ENCODE measurements at places on chromosomes 11 and 22.

DNA sequence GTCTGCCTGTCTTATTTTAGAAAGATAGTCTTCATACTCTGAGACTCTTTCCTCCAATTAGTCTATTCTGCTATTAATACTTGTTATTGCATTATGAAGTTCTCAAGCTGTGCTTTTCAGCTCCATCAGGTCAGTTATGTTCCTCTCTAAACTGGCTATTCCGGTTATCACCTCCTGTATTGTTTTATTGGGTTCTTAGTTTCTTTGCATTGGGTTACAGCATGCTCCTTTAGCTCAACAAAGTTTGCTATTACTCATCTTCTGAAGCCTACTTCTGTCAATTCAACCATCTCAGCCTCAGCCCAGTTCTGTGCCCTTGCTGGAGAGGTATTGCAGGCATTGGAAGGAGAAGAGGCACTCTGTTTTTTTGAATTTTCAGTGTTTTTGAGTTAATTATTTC is 21.0 kb upstream of the OR5AK2 start:
- DNase-seq, result no peak

DNA sequence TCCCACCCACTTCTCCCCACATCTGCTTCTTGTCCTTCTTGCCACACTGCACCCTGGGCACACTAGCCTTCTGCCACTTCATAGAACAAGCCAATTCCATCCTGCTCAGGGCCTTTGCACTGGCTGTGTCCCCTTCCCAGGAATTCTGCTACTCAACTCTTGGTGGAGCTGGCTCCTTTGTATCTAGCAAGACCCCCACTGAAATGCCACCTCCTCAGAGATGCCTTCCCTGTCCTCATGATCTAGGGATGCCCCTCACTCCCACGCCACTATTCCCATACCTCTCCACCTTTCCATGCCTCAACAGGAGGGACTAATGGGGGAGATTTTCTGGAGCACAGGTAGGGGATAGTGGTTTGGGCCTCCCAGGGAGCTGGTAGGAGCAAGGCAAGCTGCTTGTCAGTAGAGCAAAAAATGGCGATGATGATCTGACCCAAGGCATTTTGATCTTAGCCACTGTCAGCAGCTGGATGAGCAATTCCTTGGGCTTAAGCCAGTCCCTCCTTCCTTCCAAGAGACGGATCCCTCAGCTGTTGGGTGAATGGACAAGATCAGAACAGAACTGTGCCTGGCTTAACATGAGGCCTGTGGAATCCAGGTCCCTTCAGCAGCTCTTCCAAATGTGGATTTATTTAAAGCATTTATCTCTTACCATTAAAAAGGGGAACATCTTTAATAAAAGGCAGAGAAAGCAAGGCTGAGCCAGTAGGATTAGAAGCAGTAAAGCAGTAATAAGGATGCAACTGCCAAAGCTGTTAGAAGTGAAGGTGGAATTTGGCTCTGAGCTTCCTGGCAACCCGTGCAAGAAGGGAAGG is 4.0 kb upstream of the PRDM11 start:
- no peak for DNase-seq

DNA sequence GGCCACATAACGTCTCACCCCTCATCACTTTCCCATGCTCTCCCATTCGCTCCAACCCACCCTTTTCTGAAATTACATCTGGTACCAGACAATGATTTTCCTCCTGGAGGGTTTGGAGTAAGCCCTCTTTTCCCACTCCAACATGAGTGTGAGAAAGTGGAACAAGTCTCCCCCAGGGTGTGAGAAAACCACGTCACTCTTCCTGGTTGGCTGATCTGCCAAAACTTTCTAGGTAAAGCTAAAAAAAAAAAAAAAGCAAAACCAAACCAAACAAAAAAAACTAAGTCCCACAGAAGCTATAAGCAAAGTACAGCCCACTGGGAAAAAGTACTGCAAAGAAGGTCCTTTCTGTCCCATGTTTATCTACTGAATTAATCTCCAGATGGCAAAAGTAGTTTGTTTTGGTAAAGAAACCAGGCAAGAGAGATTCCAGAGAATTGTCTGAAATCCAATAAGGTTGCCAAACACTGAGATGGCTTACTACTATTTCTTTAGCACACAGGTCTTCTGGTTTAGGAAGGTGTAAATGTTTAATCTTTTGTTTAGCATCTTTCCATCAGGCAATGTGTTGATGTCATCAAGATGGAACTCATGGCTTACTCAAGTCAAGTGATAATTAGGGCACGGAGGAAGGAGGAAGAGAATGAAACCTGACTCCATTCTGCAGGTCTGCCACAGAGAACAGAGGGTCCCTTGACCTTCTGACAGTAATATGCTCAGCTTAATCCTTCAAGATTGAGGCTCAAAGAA is 395.6 kb downstream of the LARGE1 start:
- no peak for DNase-seq

GRCh38 chr11:87039371-87039770 is 1.6 kb downstream of the TMEM135 start:
- DNase-seq, result no peak

- no peak for DNase-seq
Observed at GRCh38 chr11:67120456-67120855, 1.4 kb downstream of the KDM2A start.

DNA sequence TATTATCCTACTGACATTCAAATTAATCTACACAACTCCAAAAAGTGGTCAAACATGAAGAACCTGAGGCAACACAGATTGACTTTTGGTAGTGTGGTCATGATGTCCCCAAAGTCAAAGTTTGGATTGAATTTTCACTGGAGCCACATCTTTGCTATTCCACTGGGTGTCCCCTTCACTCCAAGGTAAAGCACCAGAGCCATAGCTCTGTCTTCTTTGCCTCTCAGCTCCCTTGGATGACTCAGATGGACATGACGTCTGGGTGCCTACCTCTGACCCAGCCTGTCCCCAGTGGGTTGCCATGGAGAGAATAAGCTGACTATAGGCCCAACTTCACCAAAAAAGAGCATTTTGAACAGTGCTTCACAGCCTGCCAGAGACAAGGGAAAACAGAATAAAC is 57.4 kb upstream of the ARHGAP42 start:
- DNase-seq, result no peak

- DNase-seq, result no peak
Observed at GRCh38 chr11:28089378-28089777, 18.6 kb downstream of the KIF18A start.

DNA sequence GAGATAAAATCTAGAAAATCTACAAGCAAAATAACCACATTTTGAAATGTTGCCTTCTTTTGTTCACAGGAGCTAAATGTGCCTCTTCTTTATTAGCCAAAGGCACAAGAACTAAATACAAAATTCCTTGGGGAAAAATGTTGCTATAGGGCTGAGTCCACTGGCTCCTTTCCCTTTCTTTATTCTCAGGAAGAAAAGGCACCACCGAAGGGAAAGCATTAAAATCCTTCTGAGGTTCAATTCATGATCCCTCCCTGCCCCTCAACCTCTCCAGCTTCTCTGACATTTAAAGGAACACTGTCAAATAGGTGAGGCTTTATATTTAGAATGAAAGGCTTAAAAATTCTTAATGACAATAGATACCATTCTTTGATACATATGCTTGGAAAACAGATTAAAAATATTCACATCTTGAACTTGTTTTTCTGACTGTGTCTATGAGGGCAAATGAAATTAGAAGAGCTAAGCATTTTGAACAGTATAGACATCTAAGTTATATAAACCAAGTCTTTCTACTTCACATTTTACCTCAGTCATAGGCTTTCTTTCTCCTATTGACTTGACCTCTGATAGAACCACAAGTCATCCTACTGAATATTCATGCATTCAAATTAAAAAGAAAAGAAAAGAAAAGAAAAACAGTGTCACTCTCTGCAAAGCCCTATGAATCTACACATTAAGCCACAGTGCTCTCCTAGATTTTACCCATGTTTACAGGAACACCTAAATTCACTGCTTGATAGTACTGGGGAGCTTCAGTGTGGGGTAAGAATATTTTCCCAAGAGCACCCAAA is 148.2 kb downstream of the MAML2 start:
- DNase-seq, result no peak

GRCh38 chr11:116225784-116226585 is 546.8 kb downstream of the BUD13 start:
- DNase-seq, result no peak

DNA sequence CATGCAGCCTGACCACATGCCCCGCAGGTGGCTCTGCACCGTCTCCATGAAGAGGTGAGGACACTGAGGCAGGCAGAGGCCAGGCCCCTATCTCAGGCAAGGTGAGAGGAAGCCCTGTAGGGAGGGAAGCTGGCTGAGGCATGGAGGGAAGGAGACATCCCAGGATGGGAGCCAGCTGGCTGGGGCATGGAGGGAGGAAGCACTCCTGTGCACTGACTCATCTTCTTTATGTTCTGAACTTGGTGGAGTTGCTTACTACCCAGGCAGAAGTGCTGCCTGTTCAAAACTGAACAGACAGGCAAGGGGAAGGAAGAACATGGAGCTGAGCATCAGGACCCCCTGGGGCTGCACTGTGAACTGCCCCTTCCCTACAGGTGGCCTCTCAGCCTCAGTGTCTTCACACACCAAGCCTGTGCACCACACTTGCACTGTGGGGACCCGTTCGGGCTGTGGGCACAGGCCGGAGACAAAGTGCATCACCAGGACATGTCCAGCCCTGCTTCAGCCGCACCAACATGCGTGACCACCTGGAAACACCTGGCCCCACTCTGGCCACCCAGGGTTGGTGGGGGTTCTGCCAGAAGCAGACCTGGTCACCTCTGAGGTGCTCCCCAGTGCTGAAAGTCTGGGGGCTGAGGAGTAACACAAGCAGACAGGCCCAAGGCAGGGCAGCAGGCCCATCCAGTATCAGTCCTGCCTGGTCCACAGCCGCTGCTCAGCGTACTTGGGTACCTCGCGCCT is 55.5 kb downstream of the DGCR2 start:
- peak; percentile 14 for DNase-seq

DNA sequence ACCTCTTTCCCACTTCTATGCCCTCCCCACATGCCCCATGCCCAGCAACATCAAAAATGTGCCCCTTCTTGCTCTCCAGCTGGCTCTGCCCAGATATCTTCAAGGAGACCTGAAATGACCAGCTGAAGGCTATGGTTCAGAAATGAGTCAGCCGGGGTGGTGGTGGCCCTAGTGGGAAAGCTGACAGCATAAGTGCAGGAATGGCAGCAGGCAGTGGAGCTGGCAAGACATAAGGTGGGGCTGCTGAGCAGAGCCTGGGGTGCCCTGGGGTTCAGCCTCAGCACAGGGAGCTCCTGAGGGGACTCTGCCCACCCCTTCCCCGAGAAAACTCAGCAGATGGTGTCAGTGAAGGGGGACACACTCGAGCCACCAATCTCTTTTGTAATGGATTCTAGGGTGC is 593.4 kb downstream of the BUD13 start:
- no peak for DNase-seq

- DNase-seq, result peak; percentile 96
Observed at GRCh38 chr22:41446639-41447434, at the start of gene TOB2. Gene TOB2 (minus strand): TSS chr22:41446801. CDS start chr22:41437345, 9,456 bp downstream.

- no peak for DNase-seq
Observed at GRCh38 chr11:32584921-32585320, 1.3 kb downstream of the EIF3M start.

- no peak for DNase-seq
Observed at GRCh38 chr22:19974268-19974861, 32.7 kb upstream of the TXNRD2 start.

- DNase-seq, result no peak
Observed at GRCh38 chr22:33007485-33007884, 50.7 kb downstream of the SYN3 start.

DNA sequence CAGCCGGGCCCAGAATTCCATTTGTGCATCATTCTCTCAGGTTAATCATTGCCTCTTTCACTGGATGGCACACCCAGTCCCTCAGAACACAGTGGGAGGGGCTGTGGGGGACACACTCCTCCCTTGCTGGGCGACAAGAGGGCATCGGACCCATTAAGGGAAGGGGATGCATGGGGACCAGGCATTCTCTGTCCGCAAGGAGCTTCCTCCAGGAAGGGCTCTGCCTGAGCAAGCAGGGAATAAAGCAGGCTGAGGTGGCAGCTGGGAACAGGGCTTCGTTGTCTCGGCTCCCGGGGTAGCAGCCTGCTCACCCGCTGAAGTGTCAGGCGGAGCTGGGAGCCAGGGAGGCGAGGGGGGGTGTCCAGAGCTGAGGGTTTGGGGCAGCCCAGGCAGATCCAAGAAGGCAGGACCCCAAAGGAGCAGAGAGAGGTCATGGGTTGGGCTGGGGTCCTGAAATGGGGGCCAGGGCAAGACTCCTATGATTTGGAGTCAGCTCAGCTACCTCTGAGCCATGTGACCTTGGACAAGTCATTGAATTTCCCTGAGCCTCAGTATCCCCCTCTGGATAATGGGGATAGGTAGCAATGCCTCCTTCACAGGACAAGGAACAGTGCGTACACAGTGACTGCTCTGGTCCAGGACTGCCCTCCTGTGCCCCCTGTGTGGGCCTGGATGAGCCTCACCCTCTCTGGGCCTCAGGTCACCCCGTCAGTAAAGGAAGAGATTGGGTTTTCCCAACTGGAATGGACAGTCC is 1.4 kb downstream of the GAL3ST1 start:
- DNase-seq, result no peak

DNA sequence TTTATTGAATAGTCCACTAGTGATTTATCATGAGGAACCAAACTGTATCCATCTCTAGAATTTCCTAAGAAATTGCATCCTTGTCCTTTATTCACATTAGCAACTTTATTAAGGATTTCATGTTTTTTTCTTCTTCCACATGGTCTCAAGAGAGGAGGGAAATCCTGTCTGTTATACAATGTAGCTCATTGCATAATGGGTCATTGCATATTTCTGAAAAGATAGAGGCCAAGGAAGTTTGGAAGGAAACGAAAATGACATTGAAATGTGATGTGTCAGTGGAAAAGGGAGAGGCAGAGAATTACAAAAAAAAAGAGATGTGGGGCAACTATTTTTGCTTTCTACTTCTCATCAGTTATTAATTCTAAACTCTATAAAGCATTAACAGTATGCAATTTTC is 353.1 kb downstream of the METTL15 start:
- peak; percentile 12 for DNase-seq

- peak; percentile 44 for DNase-seq
Observed at GRCh38 chr22:33049119-33049729, 9.0 kb downstream of the SYN3 start.

DNA sequence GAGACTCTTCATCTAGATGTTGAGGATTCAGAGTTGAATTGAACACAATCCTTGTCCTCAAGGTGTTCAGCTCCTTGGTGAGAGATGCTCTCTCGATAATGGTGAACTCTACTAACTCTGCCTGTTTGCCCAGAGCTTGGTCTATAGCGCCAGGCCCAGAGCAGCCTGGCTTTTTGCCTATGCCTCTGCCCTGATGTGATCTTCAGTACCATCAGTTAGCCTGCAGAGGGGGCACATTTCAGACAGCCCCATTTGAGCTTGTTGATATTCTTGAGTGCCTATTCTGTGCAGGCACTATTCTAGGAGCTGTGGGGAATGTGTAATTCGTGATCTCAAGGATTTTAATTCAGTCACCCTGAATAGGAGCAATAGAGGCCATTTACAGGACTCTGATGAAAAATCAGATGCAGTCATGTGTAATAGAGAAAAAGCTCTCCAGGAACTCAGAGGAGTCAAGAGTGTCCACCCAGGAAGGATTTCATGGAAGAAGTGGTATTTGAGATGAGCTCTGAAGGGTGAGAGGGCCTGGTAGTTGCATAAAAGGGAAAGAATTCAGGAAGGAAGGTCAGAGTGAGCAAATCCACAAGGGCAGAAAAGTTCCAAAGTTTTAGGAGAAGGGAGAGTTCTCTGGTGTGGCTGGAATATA is 19.3 kb downstream of the GTPBP1 start:
- DNase-seq, result no peak
